ENCODE measurements at places on chromosomes 2 and 18.
A peak's percentile ranks its signal among the peaks of the same experiment; 100 is the strongest.

DNA sequence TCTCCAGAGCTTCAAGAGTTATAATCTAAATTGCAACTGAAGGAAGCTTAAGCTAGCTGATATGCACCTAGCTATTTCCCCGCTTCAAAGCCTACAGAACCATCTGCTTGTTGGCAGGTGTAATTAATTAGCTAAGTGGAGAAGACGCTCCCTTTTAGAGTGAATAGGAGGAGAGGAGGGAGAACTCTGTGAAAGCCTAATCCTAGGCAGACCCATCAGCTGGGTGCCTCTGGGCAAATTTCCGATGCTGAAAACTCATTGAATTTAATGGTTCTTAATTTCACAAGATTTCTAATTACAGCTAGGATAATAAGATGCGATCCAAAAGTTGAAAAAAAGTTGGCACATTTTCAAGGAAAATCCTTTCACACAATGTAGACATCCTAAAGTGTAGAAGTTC lies 735.9 kb downstream of the ERBB4 start:
- DNase-seq, result no peak

DNA sequence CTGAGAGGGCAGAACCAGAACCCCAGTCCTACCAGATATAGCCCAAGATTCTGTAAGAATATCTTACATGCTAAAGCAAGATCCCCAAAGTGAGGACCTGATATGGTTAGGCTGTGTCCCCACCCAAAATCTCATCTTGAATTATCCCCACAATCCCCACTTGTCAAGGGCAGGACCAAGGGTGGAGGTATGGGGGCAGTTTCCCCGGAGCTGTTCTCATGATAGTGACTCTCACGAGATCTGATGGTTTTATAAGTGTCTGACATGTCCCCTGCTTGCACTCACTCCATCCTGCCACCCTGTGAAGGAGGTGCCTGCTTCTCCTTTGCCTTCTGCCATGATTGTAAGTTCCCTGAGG lies 19.9 kb downstream of the TTC32 start:
- no peak for DNase-seq

- no peak for DNase-seq
Observed at GRCh38 chr2:145410086-145410485, 890.2 kb upstream of the ZEB2 start.

DNA sequence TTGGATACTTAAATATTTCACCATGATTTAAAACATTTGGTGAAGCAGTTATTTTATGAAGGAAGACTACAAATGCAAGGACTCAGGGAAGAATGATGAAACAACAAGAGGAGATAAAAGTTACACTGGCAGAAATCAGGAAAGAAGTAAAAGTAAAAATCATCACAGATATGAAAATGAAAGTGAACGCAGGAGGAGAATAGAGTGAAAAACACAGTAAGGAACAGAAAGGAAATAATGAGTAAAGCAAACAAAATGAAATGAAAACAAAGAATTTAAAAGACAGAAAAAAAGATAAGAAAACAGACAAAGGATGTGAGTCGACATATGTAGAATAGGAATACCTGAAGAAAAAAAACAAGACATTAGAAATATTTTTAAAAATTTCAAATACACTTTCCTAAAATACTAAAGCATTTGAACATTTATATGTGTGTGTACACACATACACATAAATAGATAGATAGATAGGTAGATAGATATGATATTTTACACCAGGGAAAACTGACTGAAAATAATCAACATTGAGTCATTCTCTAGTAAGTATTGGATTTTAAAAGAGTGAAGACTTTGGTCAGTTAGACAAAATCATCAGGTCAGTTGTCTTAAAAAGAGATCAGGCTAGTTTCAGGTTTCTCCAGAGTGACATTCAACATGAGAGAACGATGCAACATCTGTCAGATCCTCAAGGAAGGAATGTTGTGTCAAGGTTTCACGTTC lies 12.1 kb upstream of the KDSR start:
- no peak for DNase-seq

DNA sequence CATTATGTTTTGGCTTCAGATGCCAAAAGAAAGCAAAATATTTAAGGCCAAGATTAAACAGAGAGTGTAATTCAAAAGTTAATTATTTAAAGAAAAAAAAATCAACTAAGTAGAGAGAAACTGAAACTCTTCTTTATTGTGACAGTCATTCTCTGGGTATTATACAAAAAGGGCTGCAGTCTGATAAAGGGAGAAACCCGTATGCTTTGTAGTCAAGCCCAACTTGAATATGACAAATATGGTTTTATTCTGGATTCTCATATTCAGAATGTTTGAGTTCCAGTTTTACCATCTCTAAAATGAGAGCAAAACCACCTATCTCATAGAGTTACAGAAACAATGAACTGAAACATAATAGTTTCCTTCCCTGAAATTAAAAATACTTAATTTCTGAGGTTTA lies 8.2 kb downstream of the CDH2 start:
- no peak for DNase-seq

- DNase-seq, result no peak
Observed at GRCh38 chr2:67015681-67016080, 381.5 kb upstream of the ETAA1 start.

- DNase-seq, result no peak
Observed at GRCh38 chr2:31083234-31083993, 54.8 kb downstream of the GALNT14 start.

DNA sequence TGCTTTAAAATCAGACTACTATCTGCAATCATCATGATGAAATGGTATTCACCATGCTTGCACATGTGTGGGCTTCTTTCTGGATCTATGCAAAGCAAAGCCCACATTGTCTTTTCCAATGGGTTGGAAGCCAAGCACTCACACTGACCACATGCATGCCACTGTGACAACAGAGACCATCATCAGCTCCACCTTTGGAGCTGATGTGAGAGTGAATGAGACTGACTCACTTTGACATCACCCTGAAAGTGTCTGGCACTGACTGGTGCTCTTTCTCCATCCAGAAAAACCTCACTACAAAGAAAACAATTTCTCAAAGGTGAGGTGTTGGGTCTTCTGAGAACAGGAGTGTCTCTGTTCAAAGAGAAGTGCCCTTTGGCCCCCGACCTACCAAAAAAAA lies 4.7 kb downstream of the MYO5B start:
- no peak for DNase-seq

DNA sequence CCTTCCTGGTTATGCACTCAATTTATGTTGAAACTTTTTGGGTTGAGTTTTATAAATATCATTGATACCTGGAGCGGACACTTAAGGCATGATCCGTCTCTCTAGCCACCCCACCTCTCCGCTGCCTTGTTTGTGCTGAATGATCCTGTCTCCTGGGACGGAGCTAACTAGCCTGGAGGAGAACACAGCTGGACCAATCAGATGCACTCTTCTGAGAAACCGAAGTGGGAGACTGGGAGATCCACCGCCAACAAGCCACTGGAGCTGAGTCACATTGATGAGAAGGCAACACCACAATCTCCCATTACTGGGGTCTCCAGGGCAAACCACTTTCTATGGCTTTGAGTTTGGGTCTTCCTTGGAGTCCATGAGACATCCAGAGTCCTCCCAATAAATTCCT lies 29.3 kb downstream of the CYP26B1 start:
- no peak for DNase-seq

DNA sequence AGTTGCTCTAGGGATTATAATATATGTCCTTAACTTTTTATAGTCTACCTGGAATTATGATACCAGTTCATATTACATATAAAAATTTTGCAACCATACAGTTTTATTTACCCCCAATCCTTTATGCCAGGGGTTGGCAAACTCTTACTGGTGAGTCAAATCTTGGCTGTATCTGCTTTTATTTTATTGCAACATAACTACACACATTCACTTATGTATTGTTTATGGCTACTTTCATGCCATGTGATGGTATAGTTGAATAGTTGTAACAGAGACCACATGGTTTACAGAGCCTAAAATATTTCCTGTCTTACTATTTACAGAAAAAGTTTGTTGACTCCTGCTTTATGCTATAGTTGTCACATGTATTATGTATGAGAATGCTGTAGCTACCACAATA lies 25.8 kb upstream of the DLX2 start:
- DNase-seq, result no peak

- DNase-seq, result no peak
Observed at GRCh38 chr2:221388891-221389290, 183.2 kb downstream of the EPHA4 start.

DNA sequence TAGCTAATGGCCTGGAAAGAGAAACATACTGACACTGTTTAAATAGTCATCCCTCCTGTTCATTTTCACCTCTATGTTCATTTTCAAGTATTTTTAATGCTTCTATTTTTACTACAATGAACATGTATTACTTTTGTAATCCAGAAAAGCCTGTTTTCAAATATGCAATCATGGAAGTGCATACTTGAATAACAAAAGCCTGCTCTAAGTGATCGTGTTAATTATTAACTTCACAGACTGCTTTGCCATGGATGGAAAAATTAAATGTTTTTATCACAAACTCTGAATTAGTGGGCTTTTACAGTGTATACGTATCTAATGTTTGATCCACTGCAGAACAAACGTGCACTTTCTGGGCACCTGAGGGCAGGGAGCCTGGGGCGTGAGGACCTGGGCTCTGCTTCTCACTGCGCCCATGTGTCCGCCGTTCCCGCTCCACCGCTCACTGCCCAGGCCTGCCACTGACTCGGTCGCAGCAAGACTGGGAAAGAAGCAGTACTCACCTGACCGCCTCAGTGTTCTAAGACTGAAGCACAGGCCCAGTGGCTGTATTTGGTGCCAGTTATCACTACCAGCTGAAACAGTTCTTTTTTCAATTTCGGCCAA lies 80.6 kb downstream of the UXS1 start:
- no peak for DNase-seq

DNA sequence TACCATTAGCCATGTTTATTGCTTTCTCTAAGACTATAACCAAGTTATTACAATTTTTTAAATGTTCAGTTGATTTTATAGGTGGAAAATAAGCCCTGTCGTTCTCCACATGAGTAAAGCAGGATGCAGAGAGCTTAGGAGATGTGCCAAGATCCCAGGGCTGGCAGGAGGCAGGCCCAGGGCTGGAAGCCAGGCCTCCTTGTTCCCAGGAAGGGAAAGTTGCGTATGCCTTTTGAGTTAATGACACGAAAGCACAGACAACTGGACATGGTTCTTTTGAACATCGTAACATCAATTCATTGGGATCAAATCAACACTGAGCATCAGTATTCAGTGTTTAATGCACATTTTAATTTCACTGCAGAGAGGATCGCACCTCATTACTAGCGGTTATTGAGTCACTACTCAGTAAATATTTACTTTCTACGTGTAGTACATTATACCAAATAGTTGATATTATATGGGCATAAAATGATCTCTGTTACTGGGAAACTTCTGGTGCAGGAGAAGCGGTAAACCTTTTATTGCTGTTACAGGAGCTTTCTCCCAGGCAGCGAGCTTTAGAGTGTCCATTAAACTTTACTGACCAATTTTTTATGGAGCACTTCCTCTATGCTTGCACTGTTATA lies 60.0 kb downstream of the RNF144A start:
- DNase-seq, result peak; percentile 70

DNA sequence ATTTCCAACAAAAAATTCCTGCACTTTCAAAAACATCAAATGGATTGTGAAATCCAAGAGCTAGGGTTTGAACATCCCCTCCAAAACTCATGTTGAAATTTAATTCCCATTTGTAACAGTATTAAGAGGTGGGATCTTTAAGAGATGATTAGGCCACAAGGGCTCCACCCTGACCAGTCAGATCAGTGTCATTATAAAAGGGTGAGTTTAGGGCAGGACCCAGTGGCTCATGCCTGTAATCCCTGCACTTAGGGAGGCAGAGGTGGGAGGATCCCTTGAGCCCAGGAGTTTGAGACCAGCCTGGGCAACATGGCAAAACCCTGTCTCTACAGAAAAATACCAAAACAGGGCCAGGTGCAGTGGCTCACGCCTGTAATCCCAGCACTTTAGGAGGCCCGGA lies 8.9 kb downstream of the GTF3C2 start:
- DNase-seq, result no peak

DNA sequence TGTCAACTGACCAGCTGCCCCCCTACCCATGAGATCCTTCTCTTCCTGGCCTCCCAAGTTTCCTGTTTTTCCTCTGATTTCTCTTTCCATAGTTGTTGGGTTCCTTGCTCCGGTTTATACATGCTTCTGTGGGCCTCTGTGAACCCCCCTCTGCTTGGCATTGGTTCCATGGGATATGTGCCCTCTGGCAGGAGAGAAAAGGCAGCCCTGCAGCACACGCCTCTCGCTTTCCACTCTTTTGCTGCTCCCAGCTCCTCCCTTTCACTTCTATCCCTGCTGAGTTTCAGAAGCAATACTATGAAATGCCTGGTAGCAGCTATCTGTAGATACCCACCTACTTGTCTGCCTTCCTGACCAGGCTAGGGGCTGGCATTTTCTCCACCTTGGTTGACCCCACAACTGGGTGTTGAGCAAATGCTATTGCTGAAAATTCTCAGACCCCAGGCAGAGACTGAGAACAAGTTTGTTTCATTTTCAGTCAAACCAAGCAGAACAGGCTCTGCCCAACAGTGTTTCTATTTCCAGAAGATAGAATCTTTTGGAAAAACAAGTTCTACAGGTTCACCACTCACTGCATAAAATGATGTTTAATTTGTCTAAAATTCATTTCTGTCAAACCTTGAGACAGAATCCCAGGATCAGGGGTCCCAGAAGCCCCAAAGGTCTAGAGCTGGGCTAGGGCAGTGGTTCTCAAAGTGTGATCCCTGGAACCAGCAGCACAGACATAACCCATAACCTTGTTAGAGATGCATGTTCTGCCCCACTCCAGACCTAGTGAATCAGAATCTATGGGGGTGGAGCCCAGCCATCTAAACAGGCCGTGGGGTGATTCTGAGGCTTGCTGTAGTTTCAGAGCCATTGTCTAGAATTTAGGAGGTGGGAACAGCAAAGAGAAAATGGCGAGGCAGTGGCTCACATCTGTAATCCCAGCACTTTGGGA lies 13.4 kb downstream of the CAPG start:
- DNase-seq, result no peak

- DNase-seq, result no peak
Observed at GRCh38 chr2:104873689-104874054, 19.8 kb downstream of the POU3F3 start.

GRCh38 chr2:213766062-213766461 lies 481.8 kb downstream of the SPAG16 start:
- no peak for DNase-seq

- DNase-seq, result no peak
Observed at GRCh38 chr18:61939046-61939674, 46.4 kb upstream of the RNF152 start.

DNA sequence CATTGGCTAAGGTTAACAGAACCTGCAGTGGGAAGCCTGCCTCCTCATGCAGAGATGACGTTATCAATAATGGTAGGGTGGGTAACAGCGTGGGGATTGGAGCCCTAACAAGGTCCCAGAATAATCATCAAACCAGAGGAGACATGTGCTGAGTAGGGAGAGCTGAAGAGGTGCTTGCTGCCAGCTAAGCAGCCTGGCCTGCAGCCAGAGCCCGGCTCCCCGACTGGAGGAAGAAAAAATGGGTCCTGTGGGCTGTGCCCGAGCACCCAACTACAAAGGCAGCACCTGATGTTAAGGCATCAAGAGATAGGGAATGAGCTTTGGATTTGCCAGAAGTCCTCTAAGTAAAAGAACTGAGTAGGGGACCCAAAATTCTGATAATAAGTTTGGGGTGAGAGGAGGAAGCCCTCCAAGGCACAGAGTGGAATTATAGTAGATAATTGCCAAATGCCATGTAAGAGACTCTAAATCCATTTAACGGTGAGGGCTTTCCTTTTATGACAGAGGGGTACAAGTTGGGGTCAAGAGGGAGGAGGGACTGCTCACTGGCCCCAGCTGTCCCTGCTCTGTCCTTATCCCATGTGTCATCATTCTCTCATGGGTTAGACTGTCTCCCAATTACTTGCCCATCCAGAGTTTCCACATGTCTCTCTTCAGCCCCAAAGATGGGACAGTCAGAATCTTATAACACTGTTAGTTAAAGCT lies 156.1 kb downstream of the ANTXR1 start:
- DNase-seq, result no peak

GRCh38 chr18:46148810-46149209 lies 44.6 kb downstream of the HAUS1 start:
- DNase-seq, result no peak
